DMS 273 treated with DMSO at 0.1 percent for 48 hours (cell line): ENCODE measurements at places on chromosomes 7 and 10.

DNA sequence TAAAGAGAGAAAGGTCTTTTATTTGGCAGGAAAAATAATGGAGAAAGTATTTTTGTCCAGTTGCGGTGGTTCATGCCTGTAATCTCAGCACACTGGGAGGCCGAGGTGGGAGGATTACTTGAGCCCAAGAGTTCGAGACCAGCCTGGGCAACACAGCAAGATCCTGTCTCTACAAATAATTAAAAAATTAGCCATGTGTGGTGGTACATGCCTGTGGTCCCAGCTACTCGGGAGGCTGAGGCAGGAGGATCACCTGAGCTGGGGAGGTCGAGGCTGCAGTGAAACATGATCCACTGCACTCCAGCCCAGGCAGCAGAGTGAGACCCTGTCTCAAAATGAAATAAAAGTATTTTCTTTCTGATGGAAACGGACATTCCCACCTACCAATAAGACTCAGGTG is 77.8 kb upstream of the MKRN1 start:
- no peak for DNase-seq

DNA sequence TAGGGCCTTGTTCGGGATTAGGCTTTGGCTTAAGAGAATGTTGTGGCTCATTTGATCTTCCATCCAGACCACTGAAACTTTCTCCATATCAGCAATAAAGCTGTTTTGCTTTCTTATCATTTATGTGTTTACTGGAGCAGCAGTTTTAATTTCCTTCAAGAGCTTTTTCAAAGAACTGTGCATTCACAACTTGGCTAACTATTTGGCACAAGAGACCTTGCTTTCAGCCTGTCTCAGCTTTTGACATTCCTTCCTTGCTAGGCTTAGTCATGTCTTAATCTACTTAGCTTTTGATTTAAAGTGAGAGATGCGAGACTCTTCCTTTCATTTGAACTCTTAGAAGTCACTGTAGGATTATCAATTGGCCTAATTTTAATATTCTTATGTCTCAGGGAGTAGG is 19.1 kb upstream of the AKR1B1 start:
- DNase-seq = no peak

GRCh38 chr10:71382757-71383156 is 14.0 kb upstream of the CDH23 start:
- no peak for DNase-seq

GRCh38 chr10:117942226-117942625 is 104.5 kb downstream of the RAB11FIP2 start:
- DNase-seq = no peak

GRCh38 chr7:46145412-46145811 is 224.3 kb upstream of the IGFBP3 start:
- no peak for DNase-seq

GRCh38 chr10:127649642-127650041 is 87.3 kb upstream of the FOXI2 start:
- DNase-seq = no peak

GRCh38 chr10:37488792-37489657 is 363.6 kb downstream of the ANKRD30A start:
- no peak for DNase-seq

DNA sequence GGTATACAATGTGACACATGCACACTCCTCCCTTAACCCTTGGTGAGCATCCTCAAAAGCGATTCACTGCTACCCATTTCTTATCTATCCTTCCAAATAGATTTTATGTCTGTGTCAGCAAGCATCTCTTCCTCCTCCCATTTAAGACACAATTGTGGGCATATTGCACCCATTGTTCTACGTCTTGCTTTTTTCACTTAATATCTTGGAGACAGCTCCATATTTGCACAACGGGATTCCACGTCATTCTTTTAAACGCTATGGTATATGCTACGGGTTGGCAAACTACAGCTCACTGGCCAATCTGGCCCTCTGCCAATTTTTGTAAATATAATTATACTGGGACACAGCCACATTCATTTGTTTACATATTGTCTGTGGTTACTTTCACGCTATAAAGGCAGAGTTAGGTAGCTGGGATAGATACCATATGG is 88.6 kb downstream of the RNF216 start:
- DNase-seq = no peak

DNA sequence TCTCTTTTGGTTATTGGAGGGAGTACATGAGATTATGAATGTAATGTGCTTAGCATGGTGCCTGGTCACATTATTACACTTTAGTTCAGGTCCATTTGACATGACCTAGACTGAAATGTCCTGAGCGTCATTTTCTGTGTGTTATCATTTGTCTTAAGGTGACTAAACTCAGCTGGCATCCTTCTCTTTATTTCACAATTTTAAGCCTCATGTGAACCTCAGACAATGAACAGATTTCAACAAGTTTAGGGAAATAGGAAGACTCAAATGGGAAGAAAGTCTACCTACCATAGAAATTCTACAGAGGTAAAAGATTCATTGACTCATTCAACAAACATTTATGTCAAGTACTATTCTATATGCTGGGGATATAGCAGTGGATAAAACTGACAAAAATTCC is 70.2 kb upstream of the EXOC6 start:
- no peak for DNase-seq

GRCh38 chr7:51139796-51140195 is 176.8 kb downstream of the COBL start:
- peak; percentile 45 for DNase-seq

GRCh38 chr7:30074422-30075030 is 46.3 kb downstream of the PLEKHA8 start:
- DNase-seq = peak; percentile 51

DNA sequence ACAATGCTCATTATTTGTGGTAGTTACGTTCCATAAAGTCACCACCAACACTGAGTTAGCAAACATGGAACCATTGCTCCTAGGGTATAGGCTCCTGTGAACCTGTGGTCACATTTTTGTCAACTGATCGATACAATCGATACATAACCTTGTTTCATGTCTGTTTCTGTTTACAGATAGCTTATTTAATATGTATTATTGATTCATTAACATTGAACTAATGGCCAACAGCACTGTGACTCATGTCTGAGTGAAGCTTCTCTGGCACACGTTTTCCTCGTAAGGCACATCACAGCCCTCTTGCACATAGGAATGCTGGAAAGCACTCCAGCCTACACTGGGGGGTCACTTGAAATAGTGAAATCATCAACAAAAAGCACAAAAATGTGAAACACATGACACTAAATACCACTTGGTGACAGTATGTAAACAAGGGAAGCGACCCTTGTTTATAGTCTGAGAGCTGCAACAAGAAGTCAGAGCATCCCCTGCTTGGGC is 27.0 kb downstream of the GHRHR start:
- no peak for DNase-seq

DNA sequence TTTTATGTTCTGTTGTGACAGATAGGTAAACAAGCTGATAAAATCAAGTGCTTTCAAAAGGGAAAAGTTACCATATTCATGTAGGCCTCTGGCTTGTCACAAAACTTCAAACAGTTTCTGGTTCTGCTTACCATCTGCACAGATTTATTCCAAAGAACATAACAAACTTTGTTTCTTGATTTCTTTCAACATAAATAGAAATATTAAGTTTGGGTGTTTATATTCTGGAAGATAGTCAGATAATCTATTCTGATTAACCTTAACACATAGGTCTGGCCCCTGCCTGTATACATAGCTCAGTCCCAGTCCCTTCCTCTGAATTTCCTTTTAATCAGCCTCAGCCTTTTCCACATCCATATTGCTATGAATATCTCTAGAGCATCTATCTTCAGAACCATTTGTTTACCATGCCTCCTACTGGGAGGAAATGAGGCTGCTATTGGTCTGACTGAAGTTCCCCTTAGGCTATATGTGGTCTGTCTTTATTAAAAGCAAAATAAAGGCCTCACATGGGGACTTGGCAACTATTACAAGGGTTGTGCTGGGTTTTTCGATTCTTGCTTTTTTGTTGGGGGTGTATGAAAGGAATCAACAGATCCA is 319.0 kb downstream of the HPSE2 start:
- no peak for DNase-seq

GRCh38 chr10:128738386-128738915 is 612.2 kb upstream of the MKI67 start:
- no peak for DNase-seq

GRCh38 chr7:46811529-46811928 is 770.4 kb downstream of the TNS3 start:
- no peak for DNase-seq

GRCh38 chr10:129897871-129898626 is 66.0 kb downstream of the EBF3 start:
- DNase-seq = no peak

DNA sequence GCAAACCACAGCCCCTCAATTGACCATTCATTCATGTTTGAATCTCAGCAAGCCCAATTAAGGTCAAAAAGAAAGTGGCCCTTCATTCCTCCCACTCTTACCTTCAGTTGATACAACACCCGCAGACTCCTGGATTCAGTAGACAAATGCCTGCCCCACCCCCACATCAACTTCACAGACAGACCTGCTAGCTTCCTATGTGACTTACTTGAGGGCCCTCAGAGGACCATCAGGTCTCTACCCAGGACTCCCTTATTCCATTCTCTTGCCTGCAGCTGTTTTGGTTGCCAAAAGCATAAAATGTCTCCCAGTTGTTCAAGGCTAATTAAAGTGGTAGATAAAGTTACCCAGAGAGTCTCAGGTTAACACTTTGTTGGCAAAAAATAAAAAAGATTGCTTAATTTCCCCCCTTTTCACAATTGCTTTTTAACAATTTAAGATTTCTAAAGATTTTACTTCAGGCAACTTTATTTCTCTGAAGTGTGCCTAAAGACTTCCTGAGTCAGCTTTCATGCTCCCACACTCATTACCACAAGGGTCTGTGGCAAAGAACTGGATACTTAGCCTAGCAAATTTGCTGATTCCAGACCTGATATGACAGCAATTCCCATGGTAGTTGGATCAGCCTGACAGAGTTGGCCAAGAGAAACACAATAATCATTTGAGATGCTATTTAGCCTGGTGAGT is 3.3 kb upstream of the MTERF1 start:
- no peak for DNase-seq

GRCh38 chr7:51278797-51279196 is 37.8 kb downstream of the COBL start:
- peak; percentile 77 for DNase-seq

DNA sequence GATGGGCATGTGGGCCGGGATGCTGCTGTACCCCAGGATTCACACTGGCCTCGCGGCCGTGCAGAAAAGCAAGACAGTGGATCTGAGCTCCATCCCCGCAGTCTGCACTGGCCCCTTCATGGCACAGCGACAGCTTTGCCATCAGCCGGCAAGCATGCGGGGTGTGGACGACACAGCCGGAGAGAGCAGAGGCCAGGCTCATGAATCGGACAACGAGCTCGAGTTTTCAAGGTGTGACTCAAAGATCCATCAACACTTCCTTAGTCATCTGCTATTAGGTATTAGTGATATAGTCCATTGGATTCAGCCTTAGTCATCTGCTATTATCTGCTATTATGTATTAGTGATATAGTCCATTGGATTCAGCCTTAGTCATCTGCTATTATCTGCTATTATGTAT is 254.7 kb downstream of the KLF6 start:
- DNase-seq = no peak

DNA sequence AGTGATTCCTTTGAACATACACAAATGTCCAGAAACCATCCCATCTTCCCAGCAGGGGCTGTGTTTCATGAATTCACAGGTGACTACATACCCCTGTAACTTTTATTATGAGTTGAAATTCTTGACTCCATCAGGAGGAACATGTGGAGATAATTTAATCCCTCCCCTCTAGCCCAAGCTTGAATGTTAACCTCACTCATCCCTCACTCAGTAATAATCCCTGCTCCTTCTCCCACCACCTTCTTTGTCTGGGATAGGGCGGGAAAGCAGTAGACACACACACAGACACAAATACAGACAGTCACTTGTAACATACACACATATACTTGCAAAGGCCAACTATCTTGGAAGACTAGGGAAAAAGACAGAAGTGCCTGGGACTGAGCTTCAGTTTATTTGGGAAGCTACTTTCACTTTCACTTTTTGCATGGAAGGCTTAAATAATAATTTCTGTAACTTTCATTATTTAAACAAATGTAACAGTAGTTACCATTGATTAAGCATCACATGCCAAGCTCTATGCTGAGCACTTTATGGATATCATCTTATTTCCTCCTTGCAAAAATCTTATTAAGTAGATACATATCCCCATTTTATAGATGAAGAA is 7.3 kb downstream of the AASS start:
- DNase-seq = no peak

GRCh38 chr10:116741391-116742351 is 695 bp downstream of the HSPA12A start:
- DNase-seq = no peak

- no peak for DNase-seq
Observed at GRCh38 chr7:121138262-121138933, 149.9 kb downstream of the CPED1 start.
